ENCODE measurements at places on chromosomes 13 and 19.

- no peak for DNase-seq
These were observed 616 bp downstream of the PINLYP start for GRCh38 chr19:43575955-43576878.

GRCh38 chr19:46818812-46819211 lies 30.4 kb upstream of the SLC1A5 start:
- no peak for DNase-seq

DNA sequence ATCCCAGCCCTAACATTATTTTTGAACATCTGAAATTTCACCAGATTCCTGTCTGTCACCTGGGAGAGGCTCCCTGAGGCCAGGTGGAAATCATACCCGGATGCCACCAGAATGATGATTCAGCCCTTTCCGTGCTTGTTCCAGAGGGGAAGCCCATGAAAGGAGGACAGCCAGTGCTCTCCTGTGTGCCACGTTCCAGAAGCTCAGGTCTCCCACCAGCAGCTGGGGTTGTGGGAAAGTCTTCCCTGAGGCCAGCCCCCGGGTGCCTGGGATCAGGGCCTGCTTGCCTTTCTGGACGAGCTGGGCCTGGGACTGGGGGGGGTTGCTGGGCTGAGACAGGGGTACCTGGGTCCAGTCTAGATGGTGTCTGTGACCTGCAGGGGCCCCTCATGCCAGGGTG lies 25.5 kb upstream of the IGFL1 start:
- DNase-seq, result no peak

GRCh38 chr19:876780-877314 lies 16.1 kb downstream of the MED16 start:
- no peak for DNase-seq

- DNase-seq, result no peak
These were observed 12.1 kb upstream of the ZNF681 start for GRCh38 chr19:23770672-23771250.

DNA sequence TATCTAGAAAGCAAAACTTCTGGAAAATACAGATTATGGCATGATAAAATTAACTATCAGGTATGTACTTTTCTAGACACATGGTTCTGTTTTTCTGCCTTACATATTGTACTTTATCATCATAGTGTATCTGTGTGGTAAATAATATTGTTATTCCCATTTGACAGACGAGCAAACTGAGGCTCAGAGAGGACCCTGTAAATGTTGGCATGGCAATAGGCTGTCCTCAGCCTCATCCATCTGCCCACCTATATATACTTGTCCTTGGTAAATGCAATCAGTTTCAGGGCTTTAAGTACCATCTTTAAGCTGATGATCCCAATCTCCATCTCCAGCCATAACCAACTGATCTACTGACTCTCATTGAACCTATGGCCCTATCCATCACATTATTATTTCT lies 178.0 kb downstream of the DCT start:
- DNase-seq, result no peak

- DNase-seq, result no peak
These were observed 330.3 kb upstream of the MIR17HG start for GRCh38 chr13:91017031-91017668.

- no peak for DNase-seq
These were observed 108.0 kb upstream of the DOCK9 start for GRCh38 chr13:99085808-99086266.

DNA sequence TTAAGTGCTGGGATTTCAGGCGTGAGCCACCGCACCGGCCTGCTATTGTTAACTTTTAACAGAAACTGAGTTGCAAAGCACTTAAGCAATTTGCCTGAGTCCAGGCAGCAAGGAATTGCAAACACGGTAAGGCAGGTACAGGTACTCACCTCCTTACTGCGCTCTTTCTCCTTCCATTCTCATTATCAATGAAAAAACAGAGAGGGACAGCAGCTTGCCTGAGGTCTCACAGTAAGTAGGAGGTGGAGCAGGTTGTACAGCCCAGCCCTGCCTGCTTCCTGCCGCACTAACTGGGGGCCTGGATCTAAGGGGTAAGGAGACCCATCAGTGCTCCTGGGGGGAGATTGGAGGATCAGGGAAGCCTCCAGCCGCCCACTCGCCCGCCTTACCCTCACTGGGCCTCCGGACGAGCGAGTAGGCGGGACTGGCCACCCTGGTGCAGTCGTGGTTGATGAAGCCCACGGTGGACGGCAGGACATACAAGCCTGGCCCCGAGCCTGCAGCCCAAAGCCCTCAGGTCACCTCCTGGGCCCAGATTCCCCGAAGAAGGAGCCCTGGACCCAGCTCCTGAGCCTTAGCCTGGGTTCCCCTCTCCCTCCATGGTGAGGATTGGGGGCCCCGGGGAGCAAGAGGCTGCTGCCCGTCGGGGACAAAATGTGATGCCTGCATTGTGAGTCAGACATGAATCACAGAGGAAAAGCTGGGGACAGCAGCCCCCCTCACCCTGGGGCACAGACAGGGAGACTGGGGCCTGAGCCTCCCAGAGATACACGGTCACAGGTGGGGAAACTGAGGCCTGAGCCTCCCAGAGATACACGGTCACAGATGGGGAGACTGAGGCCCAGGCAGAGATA lies 11.4 kb upstream of the SHC2 start:
- DNase-seq, result no peak

GRCh38 chr13:113639616-113640262 lies 18.3 kb downstream of the ATP4B start:
- no peak for DNase-seq

DNA sequence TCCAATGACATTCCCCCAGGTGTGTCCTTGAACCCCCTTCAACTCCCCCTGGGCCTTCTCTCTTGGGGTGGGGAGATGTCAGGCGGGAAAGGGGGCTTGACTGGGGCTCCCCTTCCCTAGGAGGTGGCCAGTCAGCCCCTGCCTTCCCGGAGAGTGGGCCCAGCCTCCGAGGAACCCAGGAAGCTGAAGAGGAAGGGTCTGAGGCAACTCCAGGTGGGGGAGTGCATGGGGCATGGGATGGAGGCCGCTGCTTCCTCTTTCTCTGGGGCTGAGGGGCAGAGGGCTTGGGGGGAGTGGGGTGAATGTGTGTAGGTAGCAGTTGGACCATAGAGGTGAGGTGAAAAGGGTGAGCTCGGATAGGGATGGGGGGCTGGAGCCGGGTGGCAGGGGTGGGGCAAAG lies 2.7 kb upstream of the INAFM1 start:
- DNase-seq, result no peak

- no peak for DNase-seq
These were observed 49.4 kb upstream of the USE1 start for GRCh38 chr19:17165715-17166114.

- no peak for DNase-seq
These were observed 19.5 kb upstream of the ALOX5AP start for GRCh38 chr13:30715837-30716236.

- no peak for DNase-seq
These were observed 309.6 kb upstream of the EDNRB start for GRCh38 chr13:78228211-78228610.

DNA sequence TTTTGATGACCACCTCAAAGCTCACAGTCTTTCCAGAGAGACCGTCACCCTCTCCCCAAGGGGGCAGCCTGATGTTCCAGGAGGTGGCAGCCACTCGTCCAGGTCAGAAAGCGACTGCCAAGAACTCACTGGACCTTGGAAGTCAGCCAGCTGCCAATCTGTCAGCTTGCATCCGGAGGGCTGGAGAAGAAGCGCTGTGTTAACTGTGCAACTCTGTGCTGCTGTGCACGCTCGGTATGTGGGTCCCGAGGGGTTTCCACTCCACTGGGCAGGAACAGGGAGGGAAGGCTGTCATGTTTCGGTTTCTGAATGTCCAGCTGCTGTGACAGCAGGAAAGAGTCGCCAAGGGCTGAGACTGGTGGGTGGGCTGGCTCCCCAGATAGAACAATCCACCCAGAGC lies 89.2 kb downstream of the CACNA1A start:
- no peak for DNase-seq

- DNase-seq, result peak; percentile 7
These were observed 47.2 kb downstream of the ZAR1L start for GRCh38 chr13:32267836-32268439.

- no peak for DNase-seq
These were observed 10.4 kb downstream of the ATP4B start for GRCh38 chr13:113647351-113648215.

DNA sequence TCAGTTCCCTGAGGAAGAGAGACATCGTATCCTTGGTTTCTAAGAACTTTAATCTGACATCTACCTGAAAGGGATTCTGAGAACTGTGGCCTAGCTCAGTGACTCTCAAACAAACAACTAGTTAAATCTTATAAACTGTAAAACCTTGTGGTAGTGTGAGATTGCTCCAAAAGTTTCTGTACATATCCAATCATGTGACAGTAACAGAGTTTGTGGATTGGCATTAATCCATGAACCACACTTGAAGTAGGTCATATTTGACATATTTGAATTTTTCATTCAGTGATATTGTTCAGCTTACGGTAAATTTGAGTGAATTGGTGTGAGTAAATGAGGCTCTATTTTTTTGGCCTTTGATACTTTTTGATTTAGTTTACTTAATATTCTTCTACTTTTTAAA lies 15.0 kb downstream of the TDRD3 start:
- no peak for DNase-seq

DNA sequence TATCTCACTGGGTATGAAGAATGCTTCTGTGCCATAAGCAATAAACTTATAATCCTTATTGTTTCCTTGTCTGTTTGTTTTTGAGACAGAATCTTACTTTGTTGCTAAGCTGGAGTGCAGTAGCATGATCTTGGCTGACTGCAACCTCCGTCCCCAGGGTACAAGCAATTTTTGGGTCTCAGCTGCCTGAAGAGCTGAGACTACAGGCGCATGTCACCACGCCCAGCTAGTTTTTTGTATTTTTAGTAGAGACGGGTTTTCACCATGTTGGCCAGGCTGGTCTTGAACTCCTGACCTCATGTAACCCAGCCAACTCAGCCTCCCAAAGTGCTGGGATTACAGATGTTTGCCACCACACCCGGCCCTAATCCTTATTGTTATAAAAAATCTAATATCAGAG lies 112.5 kb downstream of the MYO16 start:
- DNase-seq, result no peak

DNA sequence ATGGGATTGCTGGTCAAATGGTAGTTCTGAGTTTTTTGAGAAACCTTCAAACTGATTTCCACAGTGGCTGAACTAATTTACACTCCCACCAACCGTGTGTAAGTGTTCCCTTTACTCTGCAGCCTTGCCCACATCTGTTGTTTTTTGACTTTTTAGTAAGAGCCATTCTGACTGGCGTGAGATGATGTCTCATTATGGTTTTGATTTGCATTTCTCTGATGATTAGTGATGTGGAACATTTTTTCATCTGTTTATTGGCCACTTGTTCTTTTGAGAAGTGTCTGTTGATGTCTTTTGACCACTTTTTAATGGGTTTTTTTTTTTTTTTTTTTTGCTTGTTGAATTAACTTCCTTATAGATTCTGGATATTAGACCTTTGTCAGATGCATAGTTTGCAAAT lies 4.3 kb downstream of the CAB39L start:
- no peak for DNase-seq

DNA sequence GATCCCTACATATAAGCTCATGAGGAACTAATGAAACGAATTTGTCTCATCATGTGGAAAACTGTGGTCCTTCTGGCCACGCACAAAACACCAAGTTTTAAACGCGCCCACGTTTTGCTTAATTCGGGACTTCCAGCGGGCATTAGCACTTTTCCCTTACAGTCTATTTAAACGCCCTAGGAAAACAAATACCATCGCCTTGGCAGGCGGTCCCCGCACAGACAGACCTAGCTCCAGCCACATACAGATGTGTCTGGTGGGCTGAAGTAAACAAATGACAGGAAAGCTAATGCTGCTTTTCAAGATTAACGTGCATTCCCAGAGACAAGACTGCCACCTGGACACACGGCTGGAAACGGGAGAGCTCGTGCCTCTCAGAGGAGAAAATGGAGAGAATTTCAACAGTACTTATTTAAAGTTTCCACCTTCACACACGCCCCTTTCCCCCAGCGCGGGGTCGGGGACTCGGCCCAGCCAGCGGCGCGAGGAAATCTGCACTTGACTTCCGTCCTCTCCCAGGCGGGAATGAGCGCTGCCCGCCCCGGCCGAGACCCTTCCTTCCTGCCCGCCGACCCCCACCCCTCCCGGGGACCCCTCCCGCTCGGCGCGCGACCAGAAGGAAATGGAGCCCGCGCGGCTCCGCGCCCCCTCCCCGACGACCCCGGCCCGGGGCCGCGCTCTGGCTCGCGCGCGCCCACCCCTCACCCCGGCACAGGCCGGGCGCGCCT lies 931 bp downstream of the USP12 start:
- DNase-seq, result no peak

DNA sequence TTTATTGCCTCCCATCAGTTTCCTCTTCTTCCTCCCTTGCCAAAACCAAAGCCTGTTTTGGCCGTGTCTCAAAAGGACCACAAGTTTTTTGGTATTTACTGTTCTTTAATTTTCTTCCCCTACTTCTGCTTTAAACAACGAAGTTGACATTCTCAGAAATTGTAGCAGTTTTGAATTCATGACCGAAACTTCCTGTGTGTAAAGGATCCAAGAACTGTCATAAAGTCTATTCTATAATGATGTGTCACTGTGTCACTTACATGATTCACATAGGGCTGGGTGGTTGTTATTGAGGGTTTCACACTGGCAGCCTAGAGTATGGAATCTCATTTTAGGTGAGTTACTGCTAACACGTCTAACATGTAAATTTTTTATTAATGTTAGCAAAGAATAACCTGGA lies 741.0 kb upstream of the KLHL1 start:
- DNase-seq, result no peak

- no peak for DNase-seq
These were observed 36.7 kb upstream of the USPL1 start for GRCh38 chr13:30580852-30581502.

Measured in activated CD4-positive, CD25-positive, alpha-beta regulatory T cell treated with anti-CD3 and anti-CD28 coated beads, Interleukin-2, amount 50 U/mL, for 16 hours (primary cell).